ENCODE measurements at places on chromosomes 6 and 20.

DNA sequence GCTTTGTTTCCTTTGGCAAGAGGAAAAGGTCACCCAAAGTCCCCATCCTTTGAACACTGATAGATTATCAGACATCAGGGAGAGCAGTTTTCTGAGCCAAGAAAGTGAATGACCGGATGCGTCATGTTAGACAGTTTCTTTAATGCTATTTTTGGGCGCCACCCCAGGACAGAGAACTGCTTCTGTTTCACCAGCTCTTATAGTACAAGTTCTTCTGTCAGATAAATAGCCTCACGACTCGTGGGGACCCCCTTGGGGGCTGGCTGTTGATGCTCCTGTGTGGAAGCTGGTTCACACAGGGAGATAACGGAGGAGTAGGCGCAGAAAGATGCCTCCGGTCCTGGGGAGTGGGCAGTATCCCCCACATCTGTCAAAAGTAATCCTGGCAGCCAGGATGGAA, 54.6 kb downstream of the NPEPL1 start:
- DNase-seq, result no peak

DNA sequence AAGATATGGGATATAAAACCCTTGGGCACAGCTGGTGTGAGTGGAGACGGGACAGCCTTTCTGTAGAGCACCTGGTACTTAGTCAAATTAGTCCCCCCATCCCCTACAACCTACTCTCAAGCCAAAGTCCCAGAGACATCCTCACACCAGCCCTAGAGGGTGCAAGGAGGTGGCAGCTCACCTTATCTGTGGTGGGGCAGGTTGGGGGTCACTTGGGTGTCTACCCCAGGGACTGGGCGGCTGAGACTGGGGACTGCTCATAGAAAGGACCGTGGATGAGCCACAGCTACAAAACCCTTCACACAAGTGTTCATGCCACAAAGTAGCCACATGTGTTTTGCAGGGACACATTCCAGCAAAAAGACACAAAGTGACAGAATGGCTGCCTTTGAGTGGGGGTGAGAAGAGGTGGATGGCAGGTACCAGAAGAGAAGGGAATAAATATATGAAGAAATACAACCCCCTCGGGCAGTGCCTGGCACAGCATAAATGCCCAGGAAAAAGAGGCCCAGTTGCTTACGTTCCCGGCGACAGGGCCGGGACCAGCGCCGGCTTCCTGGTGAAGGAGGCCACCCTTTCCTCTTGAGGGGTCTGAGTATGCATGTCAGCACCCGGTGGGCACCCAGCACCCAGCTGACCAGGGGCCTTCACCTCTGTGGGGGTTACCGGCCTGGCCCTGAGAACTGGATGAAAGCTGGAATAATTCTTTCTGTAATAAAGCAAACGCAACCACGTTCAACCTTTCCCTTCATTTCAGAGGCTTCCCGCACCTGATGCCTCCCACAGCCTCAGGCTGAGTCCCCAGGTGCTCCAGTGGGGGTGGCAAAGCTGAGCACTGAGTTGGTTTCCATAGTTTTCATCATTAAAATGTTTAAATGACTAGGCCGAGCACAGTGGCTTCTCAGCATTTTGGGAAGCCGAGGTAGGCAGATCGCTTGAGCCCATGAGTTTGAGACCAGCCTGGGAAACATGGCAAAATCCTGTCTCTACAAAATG, 14.4 kb upstream of the CEBPB start:
- DNase-seq, result no peak

DNA sequence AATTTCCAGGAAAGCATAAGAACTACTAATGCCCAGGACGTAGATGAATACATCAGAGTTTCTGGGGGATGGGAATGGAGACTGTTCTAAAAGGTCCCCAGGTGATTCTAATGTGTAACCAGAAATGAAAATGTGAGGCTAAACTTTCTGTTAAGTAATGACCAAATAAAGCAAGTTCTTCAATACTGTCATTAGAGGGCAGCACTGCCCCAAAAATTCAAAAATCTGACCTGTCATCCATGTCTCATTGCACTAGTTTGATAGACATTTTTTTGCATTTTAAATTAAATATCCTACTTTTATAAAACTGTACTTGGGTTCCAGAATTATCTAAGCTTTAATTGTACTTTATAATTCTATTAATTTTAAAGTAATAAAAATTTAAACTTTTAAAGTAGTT, 94.9 kb downstream of the RFX6 start:
- DNase-seq, result no peak

GRCh38 chr20:20733943-20734342, 21.5 kb upstream of the RALGAPA2 start:
- DNase-seq, result no peak

- no peak for DNase-seq
These were observed 81.2 kb downstream of the PDE7B start for GRCh38 chr6:135932651-135933050.

- no peak for DNase-seq
These were observed 110.8 kb downstream of the RFPL4B start for GRCh38 chr6:112457886-112458285.

- no peak for DNase-seq
These were observed 13.6 kb upstream of the TTLL2 start for GRCh38 chr6:167311286-167311685.

GRCh38 chr6:35128496-35128895, 12.6 kb downstream of the TCP11 start:
- DNase-seq, result no peak

DNA sequence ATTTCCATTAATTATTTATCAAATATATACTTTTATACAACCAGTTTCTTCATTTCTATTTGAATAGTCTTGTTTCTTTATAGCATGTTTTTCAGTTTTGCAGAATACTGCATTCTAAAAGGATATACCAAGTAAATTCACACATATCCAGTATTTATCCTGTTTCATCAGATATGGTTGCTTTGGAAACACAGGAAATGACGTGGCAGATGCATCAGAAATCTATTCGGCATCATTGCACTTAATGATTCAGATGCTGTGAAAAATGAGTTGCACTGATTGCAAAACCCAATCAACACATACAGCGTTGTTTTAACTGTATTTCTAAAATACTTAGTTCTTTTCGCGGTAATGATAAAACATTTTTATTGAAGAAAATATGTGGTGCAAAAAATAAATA, 594.9 kb downstream of the CDH26 start:
- no peak for DNase-seq

DNA sequence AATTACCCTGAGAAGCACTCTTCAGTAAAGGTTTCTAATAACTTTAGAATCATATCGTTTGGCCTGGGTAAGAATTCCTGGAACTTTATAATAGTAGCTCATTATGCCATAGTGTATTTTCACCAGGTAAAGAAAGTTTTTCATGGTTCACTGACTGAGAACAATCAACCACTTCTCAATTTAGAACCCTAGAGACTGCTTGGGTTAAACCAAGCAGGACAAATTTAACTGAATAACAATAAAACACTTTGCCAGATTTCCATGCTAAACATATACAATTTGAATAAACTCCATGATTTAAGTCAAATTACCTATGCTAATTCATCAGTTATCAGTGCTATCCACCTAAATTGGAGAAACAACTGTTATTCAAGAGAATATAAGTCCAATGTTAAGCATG, 99.4 kb downstream of the PLG start:
- no peak for DNase-seq

DNA sequence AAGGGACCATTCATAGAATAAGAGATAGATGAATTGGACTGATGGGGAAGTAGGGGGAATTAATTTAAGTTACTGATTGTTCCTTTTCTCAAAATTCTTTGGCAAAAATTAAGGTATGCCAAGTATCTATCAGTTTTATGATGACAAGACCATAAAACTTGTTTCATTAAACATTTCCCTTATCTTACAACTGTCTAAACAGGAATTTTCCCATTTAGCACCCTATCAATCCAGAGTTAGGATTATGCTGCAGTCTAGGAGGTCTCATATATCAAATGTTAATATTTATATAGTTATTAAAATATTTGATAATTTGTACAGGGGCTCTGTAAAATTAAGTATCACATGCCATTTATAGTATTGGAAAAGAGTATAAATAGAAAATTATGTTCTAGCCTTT, 51.5 kb upstream of the ARID1B start:
- no peak for DNase-seq
